ENCODE measurements at places on chromosomes 16 and 17.

DNA sequence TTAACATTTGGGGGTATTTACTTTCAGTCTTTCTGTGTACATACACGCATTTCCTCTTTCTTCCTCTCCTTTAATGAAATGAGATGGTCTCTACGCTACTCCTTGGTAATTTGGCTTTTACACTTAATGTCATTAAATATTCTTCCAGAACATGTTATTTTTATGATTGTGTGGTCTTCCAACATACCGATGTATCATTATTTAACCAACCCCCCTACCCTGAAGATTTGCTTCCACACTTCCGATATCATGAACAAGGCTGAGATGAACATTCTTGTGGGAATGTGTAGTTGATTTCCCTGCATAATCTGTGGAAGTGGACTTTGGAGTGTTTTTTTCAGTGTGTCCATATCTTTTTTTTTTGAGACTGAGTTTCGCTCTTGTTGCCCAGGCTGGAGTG lies 2.3 kb upstream of the PGS1 start:
- no peak for DNase-seq

- no peak for DNase-seq
These were observed 19.3 kb downstream of the IGFBP4 start for GRCh38 chr17:40462343-40463121.

DNA sequence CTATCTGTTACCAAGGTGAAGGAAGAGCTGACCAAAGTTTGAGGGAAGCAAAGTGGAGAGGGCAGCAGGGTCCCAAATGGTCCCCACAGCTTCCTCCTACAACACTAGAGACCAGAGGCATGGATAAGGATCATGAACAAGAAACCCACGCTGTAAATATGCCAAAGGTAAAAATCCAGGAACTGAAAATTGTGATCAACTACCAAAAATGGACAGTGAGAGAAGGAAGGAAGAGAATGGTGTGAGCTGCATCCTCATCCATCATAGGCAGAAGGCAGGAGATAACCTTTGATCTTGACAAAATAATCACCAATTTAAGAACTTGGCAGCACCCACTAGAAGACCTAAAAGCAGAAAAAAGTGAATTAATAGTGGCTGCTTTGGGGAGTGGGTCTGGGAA lies 66.2 kb downstream of the CYTH1 start:
- no peak for DNase-seq

- DNase-seq: no peak
These were observed 7.9 kb upstream of the KCNJ16 start for GRCh38 chr17:70067134-70067533.

GRCh38 chr17:82892899-82893565 lies 53.2 kb upstream of the ZNF750 start:
- peak; percentile 64 for DNase-seq

- DNase-seq: no peak
These were observed 32.7 kb downstream of the TRIM37 start for GRCh38 chr17:59073972-59074371.

DNA sequence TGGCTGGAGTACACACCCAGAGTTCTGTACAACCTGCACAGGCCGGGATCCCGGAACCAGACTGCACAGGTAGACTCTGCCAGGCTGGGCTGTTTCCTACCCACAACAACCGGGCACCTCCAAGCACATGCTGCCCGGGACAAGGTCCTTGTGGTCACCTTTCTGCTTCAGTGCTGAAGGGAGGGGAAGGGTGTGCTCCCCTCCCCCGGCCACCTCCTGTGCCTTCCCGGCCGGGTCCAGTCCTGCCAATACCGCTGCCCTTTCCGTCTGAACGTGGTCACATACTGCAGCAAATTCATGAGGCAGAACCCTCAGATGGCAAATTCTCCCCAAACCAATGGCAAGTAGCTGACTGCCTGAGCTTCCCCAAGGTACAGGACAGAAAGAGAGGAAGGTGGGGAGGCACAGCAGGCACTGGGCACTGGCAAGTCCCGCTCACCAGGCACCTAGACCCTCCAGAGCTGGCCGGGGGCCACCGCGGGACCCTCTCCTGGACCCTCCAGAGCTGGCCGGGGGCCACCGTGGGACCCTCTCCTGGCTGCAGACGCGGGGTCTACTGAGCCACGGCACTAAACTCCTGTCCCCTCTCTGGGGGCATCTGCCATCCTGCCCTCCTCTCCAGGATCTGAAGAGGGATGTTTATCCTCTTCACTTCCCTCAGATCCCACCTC lies 22.8 kb downstream of the SLC43A2 start:
- no peak for DNase-seq

DNA sequence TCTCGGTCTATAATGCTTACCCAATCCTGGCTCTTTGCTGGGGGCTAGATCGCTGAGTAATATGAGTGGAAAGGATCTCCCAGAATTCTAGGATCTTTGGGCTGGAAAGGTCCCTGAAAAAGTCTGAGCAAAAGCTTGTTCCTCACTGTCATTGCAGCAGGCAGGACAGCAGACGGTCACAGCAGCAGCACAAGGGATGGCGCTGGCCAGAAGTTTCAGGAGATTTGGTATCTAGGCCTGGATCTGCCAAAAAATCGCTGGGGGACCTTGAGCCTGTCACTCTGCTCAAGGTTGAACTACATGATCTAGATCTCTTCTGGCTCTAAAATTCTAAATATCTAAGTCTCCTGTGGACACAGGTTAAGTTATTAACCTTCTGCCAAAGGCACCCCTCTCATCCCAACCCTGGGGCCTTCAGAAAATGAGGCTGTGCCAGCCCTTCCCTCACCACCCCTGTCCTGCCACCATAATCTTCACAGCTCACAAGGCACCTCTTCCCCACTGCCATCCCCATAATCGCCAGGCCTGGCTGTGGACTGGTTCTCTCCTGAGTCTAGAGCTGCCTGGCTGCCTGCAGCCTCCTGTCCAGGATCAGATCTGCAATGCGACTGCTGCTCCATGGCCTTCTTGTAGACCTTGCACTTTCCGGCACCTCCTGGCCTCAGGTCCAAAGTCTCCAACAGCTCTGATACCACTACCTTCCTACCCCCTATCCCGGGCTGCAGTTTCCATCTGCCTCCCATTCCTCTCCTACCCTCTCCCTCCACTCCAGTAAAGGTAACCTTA lies 10.2 kb downstream of the MYO18A start:
- no peak for DNase-seq

DNA sequence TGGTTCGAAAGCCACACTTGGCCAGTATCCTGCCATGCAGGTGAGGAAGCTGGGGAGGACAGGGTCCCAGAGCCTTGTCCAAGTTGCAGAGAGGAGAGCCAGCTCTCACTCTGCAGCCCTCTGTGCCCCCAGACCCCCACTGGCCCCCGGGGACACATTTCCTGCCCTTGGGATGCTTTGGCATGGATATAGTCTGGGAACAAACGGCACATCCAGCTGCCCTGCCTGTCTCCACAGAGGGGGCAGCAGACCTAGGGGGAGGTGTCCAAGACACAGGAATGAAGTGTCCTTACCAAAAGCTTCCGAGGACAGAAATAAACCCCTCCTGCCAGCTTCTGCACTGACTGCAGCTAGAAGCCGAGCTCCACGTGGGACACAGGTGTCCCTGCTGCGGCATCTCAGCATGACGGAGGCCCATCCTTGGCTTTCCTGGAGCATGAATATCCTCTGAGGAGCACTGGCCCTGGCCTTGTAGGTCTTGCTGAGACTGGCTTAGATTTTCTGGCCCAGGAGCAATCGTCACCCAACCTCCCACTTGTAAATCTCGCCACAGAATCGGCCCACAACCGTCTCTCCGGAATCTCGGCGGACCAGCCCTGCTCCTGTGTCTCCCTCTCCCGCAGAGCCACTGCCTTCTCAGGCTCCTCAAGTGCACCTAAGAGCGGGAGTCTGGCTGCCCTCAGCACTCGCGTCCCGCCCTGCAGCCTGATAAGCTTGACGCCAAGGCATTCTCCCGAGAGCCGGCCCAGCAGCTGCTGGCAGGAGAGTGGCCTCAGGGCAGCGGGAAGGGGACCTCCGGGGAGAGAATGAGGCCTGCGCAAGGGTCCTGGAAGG lies 1.1 kb upstream of the CAPN15 start:
- no peak for DNase-seq

DNA sequence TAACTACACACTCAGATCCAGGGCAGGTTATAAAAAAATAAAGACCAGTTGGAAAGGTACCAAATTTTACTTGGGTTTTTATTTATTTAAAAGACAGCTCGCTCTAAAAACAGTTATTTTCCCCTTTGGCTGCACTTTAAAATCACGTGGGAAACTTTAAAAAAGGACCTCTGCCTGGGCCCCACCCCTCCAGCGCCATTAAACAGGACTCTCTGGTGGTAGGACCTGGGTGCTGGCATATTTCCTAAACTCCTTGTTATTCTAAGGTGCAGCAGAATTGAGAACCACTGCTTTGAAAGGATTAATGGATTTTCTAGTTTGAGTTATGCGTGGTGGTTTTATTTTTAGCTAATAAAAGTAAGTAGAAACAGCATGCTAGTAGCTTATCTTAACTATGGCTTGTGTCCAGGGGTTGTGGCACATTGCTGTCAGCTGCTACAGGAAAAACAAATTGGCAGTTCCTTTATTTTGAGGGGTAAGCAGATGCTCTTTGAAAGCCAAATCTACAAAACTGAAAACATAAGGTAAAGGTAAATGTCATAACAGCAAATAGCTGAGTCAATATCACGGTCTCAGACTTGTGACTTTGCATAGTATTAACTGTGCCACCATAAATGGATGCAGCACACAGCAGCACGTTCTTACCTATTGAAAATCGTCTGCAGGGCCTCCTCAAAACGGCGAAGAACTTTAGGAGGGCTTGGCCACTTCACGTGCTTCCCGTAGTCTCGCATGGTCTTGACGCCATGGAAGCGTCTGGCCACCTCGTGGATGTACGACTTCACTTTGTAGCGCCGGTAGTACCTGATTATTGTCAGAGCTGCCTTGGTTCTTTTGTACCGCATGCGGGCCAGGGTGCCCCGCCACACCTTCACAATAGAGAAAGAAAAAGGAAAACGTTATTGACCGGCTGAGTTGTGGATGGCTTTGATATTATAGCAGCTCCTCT lies 172.0 kb downstream of the CDK5R1 start:
- DNase-seq: no peak

- DNase-seq: peak; percentile 58
These were observed 46.6 kb upstream of the NUDT7 start for GRCh38 chr16:77675464-77676324.

DNA sequence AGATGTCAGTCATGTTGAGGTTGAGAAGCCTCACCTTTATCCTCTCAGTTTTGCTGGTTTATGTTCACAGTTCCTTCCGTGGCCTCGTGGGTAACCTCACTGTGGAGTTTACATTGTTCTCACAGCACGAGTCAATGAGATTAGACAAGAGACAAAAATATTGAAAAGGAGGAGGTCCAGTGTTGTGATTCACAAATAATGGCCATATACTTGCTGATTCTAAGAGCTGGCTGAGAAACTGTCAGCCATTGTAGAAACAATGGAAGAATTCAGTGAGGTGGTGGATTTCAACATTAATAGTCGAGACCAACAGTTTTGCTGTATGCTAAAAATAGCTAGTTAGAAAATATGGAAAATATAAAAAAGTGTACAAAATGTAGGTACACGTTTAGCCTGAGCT lies 176.4 kb upstream of the WSCD1 start:
- DNase-seq: no peak

DNA sequence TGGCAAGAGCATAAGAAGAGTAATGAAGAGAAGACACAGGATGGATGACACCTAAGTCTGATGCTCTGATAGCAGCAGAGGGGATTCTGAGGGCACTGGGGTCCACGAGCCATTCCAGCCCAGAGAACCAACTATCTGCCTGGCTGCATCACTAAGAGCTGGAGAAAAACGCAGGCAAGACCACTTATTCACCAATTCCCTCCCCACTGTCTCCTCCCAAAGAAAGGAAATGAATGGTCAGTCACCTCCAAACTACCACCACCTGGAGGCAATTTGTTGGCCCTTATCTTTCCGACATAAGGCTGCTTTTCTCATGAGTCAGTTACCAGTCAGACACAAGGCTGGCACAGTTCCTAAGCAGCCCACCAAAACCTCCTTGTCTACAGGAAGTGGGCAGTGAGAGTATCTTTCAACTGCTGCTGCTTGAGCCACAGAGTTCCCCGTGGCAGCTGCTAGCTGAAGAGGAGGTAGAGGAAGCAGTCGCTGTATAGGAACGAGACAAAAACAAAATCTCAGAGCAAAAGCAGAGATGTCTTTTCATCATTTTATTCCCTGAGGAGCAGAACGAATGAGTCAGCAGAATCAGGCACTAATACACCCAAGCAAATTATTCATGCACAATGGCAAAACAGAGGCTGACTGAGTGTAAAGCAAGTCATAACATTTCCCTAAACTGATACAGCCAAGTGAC lies 111.1 kb downstream of the SMG6 start:
- peak; percentile 64 for DNase-seq

DNA sequence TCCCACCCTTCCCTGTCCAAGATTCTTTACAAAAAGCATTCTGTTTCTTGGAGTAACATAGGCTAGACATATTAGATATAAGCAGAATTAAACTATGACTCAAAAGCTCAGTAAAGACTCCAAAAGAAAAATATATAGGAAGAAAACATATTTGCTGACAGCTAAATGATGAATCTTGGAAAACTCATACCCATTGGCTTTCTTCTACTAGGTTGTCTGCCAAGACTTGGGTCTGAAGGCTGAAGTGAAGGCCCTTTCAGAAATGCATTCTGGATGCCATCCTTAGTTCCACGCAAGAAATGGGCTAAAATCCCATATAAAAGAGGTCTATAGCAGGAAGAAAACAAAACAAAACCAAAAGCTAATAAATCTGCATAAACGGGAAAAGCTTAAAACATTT lies 15.1 kb downstream of the CEP20 start:
- DNase-seq: no peak

DNA sequence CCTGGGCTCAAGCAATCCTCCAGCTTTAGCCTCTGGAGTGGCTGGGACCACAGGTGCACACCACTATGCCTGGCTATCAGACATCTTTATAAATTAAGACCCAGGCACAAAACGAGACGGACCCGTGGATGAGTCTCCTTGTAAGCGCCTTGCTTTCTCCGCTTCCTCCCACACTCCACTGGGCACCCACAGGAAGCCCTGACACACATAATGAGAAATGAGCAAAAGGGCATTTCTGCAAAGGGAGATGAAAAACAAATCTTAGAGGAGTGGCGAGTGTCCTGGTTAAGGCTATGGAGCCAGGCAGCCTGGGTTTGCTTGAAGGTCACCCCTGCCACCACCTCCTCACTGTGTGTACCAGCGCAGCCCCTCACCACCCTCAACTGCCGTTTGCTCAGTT lies 56.3 kb downstream of the XYLT1 start:
- DNase-seq: peak; percentile 43

DNA sequence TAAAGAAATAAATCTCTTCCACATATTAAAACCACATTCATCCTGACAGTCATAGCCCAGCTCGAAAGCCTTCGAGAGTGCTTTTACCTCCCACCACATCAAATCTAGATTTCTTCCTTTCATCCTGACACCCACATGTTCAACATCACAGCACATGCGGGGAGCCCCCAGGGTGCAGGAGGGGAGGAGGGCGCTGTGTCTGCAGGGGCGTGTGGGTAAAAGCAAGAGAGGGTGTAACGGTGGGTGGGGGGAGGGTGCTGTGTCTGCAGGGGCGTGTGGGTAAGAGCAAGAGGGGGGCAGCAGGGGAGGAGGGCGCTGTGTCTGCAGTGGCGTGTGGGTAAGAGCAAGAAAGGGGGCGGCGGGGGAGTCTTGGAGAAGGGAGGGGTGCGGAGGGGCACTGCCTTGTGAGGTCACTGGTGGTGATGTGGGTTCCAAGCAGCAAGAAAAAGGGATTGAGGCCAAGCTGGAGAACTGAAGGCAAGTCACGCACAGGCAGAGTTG lies 34.7 kb downstream of the ADCY9 start:
- peak; percentile 49 for DNase-seq

- no peak for DNase-seq
These were observed 6.5 kb downstream of the NEURL4 start for GRCh38 chr17:7322520-7323194.

- DNase-seq: no peak
These were observed 267.2 kb downstream of the TMEM114 start for GRCh38 chr16:8323153-8323552.

GRCh38 chr17:304461-304860 lies 48.1 kb downstream of the RPH3AL start:
- DNase-seq: no peak
